Activated CD4-positive, alpha-beta T cell treated with anti-CD3 and anti-CD28 coated beads for 48 hours (primary cell): ENCODE measurements at places on chromosomes 16 and 17.

- no peak for DNase-seq
Observed at GRCh38 chr17:82887255-82888164, 47.7 kb upstream of the ZNF750 start.

DNA sequence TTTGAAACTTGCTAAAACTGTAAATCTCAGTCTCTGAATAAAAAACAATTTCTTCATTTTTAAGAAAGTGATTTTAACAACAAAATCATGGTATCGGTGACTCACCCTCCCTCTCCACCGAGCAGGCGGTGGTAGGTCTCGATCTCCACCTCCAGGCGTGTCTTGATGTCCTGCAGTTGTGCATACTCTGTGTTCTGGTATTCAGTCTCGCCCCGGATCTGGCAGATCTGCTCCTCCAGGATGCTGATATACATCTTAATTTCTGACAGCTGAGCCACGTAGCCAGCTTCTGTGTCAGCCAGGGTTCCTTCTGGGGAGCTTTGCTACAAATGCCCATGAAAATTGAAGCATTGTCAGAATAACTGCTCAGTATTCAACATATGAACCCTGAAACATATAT, 15.4 kb upstream of the KRT24 start:
- DNase-seq, result no peak

GRCh38 chr16:72159801-72160200, 12.2 kb downstream of the PMFBP1 start:
- DNase-seq, result no peak

DNA sequence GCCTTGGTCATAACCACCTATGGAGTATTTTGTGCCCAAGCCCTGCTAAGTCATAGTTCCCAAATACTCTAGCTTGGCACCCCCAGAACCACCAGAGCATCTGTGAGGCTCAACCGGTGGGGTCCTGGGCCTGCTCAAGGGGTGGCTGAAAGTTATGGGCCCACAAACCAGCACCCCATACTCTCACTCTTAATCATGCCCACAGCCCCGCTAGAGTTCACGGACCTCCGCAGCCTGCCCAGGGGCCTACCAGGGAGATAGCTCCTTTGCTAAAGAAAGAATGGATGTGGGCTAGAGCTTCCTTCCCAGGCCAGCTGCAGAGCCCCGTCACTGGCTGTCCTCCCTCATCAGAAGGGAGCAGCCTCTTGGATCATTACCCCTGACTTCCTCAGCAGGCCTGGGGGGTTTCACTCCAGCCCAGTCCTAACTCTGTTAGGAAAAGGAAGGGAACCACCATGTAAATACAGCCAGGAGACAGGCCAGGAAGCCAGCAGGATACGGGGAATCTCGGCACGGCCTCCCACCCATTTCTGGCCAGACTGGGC, 1.4 kb downstream of the GIT1 start:
- no peak for DNase-seq

GRCh38 chr16:80208015-80208414, 332.8 kb upstream of the DYNLRB2 start:
- no peak for DNase-seq

GRCh38 chr17:71633391-71633849, 487.4 kb upstream of the SOX9 start:
- no peak for DNase-seq
